ENCODE measurements at places on chromosomes 2 and 18.

GRCh38 chr2:63104482-63104881 is 53.9 kb downstream of the OTX1 start:
- no peak for DNase-seq

- DNase-seq = no peak
These were observed 61.6 kb downstream of the ADI1 start for GRCh38 chr2:3457524-3458395.

DNA sequence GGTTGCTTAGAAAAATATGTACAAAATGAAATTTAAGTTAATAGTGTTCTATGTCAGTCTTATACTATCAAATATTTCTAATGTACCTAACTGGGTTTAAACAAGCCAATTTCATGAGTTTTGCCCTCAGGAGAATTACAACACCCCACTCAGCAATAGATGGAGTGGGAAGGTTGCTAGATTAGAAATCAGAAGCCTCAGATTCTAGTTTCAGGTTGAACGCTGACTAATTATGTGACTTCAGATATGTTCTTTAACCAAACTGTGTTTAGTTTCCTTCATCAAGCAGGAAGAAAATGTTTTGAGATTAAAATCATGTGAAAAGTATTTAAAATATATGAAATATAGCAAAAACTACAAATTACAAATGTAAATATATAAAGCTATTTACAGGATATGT is 133.8 kb upstream of the KCNH7 start:
- no peak for DNase-seq

- DNase-seq = no peak
These were observed 2.9 kb downstream of the MXD1 start for GRCh38 chr2:69917852-69918251.

- peak; percentile 51 for DNase-seq
These were observed 1.3 kb downstream of the CDCA7 start for GRCh38 chr2:173355866-173356508.

DNA sequence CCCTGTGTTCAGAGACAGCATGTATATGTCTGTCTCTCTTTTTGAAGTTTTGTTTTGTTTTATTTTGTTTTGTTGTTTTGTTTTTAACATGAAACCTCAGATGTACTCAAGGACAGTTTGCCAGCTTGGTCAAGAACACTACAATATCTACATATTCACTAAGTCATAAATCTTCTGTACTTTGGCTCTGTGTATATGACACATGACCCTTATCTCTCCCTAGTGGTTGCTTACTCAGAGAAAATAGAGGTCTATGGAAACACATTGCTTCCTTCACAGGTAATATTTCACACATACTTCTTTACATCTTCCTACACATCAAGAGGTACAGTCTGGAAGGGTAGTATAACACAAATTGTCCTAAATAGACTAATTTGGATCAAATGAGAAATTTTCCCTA is 312.6 kb upstream of the VRK2 start:
- DNase-seq = no peak
